ENCODE measurements at places on chromosomes 13 and 19.

DNA sequence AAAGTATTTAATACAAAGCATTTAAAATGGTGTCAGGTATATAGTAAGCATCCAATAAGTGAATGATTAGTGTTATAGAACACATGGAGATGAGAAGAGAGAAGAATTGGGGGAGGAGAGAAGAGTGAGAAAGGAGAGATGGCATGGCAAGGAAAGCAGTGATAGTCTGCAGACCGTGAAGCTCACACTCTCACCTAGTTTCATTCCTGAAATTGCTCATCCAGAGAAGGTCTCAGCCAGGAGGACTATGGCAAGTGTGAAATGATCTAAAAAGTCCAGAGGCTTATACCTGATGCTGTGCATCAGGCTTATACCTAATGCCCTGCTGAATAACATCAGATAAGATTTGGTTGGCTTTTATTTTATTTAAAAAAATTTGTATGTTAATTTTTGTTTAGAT is 351.6 kb upstream of the KLF12 start:
- no peak for DNase-seq

DNA sequence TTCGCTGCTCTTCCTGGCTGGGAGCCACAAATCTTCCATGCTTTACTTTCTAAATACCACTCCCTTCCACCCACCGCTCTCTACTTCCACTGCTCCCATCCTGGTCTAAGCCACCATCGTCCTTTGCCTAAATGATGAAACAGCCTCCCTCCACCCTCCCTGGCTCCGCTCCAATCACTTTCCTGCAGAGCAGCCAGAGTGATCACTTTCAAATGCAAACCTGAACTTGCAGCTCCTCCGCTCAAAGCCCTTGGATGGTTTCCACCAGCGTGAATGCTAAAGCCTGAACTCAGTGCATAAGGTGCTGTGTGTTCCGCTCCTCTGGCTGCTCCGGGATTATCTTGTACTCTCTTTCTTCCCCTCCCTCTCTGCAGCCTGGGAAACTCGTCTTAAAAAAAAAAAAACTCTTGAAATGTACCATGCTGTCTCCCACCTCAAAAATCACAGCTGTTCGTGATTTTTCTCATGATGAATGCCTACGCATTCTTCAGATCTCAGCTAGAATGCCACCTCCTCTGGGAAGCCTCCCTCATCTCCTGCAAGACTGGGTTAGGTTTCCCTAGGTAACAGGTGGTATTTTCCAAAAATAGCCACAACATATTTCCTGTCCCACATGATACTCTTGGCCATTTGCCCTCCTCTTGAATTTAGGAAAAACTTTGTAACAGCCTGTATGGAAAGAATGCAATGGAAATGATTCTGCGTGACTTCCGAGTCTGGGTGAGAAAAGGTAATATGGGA is 3.7 kb upstream of the SIN3B start:
- DNase-seq, result peak; percentile 89

DNA sequence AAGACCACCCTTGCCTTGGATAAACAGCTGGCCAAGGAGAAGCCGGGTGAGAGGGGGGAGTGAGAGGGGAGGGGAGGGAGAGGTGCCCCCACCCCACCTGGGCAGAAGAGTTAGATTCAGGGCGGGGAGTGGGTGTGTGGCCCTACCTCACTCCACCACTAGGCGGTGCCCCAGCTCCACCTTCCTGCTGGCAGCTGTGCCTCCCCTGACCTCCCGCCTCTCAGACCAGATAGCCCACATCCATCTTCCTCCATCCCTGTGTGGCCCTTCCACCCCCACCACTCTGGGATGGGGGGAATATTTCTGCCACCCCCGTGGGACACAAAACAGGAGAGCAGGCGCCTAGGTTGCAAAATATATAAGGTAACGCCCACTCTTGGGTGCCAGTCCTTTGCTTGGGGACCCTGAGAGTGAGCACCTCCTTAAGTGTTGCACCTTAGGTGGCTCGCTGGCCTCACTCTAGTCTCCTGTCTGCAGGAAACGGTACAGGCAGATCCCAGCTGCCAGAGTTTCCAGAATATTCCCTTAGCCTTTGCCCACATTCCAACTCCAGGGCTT is 13.8 kb upstream of the EHD2 start:
- DNase-seq, result no peak

GRCh38 chr13:42926555-42926954 is 65.5 kb downstream of the EPSTI1 start:
- DNase-seq, result peak; percentile 16

DNA sequence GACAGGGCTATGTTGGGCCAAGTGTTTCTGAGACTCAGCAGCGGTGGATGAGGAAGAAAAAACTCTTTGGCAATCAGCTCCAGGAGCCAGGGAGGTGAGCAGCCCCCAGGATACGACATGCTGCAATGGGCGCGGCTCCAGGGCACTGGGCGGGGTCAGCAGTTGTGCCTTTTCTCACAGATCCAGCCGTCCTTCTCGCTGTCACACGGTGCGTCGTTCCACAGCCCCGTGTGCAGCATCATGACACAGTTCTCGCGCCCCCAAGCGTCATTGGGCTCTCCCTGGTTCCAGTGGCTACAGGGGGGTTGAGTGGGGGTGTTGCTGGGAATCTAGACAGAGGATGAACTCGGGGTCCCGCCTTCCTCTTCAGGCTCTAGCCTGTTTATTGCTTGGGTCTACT is 2.7 kb downstream of the CLEC4G start:
- no peak for DNase-seq

DNA sequence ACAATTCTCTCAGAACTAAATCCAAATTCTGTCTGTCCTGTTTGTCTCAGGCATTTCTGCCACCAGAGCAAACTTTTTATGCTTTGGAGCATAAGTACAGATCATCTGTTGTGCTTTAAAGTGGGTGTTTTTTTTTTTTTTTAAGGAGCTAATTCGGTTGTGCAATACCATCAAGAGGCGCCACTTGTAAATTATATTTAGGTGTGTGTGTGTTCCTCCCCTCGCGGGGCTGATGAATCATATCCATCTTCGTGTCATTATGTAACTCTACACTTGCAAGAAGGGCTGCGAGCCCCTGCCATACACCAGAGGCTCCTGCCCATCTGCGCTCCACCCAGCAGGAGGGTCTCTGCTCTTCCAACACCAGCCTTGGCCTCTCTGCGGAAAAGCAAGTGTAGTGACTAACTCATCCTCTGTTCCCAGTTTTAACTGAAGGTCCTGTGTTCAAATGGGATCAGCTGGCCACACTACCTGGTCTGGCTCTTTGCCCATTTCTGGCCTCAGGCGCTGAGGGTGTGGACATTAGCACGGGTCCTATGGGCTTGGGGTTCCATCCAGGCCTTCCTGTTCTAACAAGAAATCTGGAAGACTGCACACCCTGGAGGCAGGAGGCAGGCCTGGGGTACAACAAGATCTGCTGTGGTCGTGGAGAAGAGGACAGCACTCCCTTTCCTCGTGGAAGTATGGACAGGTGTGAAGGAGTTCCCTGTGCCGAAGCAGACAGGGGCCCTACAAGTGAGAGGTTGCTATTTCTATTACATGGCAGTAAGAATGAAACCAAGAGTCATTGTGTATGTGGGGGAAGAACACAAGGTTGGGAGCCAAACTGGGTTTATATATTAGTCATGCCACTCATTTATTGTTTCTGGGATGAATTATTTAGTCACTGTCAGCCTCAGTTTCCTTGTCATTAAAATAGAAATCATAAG is 96.1 kb upstream of the MBNL2 start:
- DNase-seq, result no peak
